ENCODE measurements at places on chromosomes 2 and 18. TPM values are rescaled to one million over a fixed set of nuclear protein-coding genes. Genes with fewer than 3 reads are reported as not detected.

UGT1A1 gene
- total RNA-seq, result not detected

IL37 gene
- total RNA-seq, result not detected

CFAP53 gene
- total RNA-seq, result 0.18 TPM

ERICH2 gene
- not detected for total RNA-seq

POMC gene
- 0.28 TPM for total RNA-seq

SFTPB gene
- not detected for total RNA-seq

SETBP1 gene
- 3.7 TPM for total RNA-seq

PRKCE gene
- 23.1 TPM for total RNA-seq

CFC1 gene
- not detected for total RNA-seq

SLC4A3 gene
- 0.13 TPM for total RNA-seq

DNPEP gene
- total RNA-seq, result 50.0 TPM

CD226 gene
- 0.04 TPM for total RNA-seq

SGPP2 gene
- total RNA-seq, result not detected

LYG2 gene
- not detected for total RNA-seq

VRK2 gene
- 34.9 TPM for total RNA-seq

SERPINB13 gene
- not detected for total RNA-seq

TMEM198 gene
- not detected for total RNA-seq
